ENCODE measurements at places on chromosomes 1 and 21. TPM values are rescaled to one million over a fixed set of nuclear protein-coding genes. Genes with fewer than 3 reads are reported as not detected.

GRCh38 chr1:193222056-193222615 is 35.7 kb upstream of the B3GALT2 start:
- DNase-seq: no peak

DNA sequence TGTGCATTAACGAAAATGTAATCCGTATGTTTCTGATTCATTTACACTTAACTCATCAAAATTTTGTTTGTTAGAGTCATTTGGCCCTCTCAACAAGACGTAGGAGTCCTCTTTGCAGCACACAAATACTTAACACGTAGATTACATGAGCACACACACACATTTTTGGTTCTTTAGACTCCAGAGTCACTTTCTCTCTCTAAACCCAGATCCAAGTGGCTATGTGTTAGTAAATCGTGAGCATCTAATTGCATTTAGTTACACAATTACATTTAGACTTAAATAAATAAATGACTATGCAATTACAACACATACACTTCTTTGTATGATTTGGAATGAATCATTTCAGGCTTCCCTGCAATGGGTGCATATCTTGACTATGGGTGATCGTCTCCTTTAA is 109.0 kb upstream of the GREM2 start:
- no peak for DNase-seq

GRCh38 chr1:157004806-157005205 is 40.7 kb downstream of the ARHGEF11 start:
- no peak for DNase-seq

DNA sequence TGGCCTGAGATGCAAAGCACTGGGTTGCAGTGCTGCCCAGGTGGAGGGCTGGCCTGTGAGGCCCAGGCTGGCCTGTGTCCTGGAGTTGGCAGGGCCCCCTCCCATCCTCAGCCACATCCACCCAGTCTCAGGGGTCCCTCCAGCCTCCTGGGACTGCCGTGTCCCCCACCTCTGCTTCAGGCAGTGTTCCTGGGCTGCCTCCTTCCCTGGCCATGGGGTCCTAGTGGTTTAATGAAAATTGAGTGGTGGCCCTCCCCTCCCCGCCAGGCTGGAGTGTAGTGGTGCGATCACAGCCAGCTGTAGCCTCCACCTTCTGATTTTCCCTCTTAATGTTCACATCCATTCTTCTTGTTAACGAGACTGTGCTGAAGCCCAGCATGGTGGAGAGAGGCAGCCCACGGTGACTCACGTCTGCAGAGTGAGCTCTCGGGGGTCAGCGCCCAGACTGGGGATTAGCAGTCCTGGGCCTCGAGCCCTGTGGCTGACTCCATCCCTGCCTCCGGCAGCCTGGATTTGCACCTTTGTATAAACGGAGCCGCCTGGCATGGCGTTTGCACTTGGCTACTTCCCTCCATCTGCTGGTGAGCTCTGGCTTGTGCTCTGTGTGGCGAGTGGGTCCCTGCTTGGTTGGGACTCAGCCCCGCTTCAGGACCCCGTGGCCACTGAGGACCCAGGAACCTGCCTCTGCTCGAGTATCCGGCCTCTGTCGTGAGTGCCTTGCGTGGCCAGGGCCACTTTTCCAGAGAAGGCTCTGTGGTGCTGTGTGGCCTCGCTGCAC is 6.9 kb downstream of the MIB2 start:
- no peak for DNase-seq

Gene LINGO4
- 0.20 TPM for total RNA-seq
